ENCODE measurements at places on chromosomes 1 and 21.

DNA sequence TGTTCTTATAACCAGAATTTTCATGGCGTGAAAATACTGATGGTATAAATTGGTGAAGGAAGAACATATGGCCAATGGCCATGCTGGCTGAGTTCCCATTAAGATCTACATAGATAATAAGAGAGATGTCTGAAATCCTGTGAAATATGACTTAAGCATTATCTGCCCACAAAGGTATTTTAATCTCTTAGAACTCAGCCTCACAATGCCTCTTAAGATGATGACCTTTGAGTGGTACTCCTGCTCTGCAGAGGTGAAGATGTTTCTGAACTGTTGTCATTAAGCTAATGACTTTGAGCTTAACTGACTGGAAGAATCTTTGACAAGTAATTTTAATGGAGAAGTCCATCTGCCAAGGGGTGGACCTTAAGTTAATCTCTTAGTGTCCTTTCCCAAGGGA, 148.7 kb downstream of the ZNF326 start:
- no peak for DNase-seq

GRCh38 chr1:157115429-157115838, 15.8 kb upstream of the ETV3L start:
- DNase-seq, result no peak

DNA sequence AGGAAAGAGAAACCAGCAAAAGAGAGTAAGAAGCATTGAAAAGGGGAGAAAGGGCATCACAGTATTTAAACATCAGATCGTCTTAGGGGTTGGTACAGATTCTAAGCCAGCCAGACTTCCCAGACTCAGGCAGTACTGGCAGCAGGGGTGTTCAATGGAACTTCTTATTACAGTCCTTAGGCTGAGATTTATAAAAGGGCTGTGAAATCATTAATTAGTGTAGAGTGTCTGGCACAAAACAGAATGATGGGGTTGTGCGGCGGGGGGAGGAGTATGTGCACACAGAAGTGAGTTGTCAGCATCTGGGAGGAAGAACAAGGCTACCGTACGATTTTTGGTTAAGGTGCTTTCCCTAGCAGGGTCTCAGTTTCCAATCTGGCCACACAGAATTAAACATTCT, 38.2 kb downstream of the ARHGEF11 start:
- no peak for DNase-seq

DNA sequence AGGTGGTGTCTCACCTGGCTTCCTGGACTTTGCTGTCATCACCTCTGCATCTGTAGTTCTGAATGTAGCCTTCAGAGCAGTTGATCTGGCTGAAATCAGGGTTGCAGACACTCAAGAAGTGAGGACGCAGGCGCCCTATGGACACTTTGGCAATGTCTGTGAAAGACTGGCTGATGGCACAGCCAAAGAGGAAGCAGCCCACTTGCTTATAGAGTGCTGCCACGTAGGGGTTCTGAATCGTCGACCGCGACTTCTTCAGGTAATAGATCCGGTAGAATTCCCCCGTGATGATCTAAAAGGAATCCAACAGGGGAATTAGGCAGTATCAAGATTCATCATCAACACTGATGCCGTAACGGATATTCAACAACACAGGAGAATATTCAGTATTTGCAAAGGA, 55.1 kb downstream of the PLPP3 start:
- no peak for DNase-seq

DNA sequence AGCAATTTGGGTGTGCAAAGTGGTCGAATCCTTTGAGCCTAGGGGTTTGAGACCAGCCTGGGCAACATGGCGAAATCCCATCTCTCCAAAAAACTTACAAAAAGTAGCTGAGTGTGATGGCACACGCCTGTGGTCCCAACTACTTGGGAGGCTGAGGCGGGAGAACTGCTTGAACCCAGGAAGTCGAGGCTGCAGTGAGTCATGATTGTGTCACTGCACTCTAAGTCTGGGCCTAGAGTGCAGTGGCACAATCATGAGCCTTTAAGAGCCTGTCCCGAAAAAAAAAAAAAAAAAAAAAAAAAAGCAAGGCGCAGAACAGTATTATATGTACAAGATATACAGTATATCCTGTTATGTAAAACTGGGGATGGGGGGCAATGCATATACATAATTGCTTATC, 25.1 kb upstream of the HTR1D start:
- no peak for DNase-seq

Measured in renal cortical epithelial cell (primary cell).